Myocyte (in vitro differentiated cells): ENCODE measurements at places on chromosomes 6 and 20.

- DNase-seq = no peak
Observed at GRCh38 chr6:77371748-77372147, 91.5 kb downstream of the HTR1B start.

DNA sequence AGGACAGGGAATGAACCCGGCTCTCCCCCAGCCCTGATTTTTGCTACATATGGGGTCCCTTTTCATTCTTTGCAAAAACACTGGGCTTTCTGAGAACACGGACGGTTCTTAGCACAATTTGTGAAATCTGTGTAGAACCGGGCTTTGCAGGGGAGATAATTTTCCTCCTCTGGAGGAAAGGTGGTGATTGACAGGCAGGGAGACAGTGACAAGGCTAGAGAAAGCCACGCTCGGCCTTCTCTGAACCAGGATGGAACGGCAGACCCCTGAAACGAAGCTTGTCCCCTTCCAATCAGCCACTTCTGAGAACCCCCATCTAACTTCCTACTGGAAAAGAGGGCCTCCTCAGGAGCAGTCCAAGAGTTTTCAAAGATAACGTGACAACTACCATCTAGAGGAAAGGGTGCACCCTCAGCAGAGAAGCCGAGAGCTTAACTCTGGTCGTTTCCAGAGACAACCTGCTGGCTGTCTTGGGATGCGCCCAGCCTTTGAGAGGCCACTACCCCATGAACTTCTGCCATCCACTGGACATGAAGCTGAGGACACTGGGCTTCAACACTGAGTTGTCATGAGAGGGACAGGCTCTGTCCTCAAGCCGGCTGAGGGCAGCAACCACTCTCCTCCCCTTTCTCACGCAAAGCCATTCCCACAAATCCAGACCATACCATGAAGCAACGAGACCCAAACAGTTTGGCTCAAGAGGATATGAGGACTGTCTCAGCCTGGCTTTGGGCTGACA, 28.8 kb upstream of the ZBP1 start:
- DNase-seq = no peak

GRCh38 chr6:41621367-41621766, 16.9 kb upstream of the MDFI start:
- no peak for DNase-seq

DNA sequence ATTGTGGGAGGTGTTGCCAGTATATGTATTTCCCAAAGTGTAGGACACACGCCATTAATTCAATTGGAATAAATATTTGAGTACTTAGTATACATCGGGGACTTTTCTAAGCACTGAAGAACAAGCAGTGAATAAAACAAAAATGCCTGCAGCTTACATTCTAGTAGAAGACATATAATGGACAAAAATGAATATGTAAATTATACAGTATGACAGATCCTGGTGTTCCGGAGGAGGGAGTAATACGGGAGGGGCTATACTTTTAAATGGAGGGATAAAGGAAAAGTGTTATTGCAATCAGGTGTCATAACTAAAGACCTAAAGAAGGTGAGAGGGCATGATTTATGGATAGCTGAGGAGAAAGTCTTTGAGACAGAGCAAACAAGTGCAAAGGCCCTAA, 15.1 kb downstream of the UBE2V1 start:
- no peak for DNase-seq

GRCh38 chr20:57500962-57501361, 24.0 kb downstream of the CTCFL start:
- no peak for DNase-seq

DNA sequence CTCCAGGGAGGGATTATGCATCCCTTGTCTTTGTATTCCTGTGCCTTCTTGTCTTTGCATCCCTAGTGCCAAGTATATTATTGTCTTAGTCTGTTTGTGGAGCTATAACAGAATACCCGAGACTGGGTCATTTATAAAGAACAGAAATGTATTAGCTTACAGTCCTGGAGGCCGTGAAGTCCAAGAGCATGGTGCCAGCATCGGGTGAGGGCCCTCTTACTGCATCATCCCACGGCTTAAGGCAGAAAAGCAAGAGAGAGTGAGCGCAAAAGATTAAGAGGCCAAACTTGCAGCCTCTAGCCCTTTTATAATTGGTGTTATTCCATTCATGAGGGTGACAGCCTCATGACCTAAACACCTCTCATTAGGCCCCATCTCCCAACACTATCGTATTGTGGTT, 8.4 kb upstream of the IGF2R start:
- DNase-seq = no peak

DNA sequence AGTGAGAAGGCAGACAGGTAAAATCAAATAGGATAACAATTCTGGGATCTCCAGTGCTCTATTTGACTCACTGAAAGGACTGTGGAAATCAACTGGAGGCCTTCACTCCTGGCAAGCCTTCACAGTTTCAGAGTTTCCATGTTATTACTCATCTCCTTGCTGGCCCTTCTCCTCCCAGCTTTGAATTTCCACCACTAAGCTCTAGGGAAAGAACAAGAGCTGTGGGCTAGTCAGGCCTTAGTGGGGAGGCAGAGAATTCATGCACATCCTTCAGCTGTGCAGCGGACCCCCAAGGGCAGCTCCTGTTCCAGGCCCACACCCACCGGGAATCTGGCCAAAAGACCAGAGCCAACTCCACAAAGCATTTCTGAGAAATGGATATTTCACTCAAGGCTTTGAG, 26.0 kb downstream of the MYLIP start:
- DNase-seq = peak; percentile 90

GRCh38 chr6:52243282-52243893, 912 bp downstream of the IL17F start:
- no peak for DNase-seq

- no peak for DNase-seq
Observed at GRCh38 chr6:39054577-39055142, 6.1 kb downstream of the GLP1R start.

DNA sequence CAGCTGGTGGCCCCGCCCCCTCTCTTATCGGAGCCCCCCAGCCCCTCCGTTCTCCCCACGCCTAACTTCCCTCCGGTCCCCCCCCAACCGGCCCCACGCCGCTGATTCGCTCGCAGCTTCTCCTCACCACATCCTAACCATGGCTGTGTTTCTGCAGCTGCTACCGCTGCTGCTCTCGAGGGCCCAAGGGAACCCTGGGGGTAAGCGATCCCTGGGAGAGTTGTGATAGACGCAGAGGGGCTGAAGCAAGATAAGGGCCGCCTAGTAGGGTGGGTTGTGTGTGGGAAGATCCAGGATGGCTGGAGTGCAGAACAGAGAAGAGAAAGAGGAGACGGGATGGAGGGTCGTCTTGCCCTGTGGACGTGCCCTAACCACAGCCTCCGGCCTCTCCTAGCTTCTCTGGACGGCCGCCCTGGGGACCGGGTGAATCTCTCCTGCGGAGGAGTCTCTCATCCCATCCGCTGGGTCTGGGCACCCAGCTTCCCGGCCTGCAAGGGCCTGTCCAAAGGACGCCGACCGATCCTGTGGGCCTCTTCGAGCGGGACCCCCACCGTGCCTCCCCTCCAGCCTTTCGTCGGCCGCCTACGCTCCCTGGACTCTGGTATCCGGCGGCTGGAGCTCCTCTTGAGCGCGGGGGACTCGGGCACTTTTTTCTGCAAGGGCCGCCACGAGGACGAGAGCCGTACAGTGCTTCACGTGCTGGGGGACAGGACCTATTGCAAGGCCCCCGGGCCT, at the start of gene MPIG6B:
Gene MPIG6B, plus strand, starts transcription at position 129 of the 735 bp plus-strand sequence. Its CDS starts 11 bp downstream, at position 140.
- DNase-seq = no peak

DNA sequence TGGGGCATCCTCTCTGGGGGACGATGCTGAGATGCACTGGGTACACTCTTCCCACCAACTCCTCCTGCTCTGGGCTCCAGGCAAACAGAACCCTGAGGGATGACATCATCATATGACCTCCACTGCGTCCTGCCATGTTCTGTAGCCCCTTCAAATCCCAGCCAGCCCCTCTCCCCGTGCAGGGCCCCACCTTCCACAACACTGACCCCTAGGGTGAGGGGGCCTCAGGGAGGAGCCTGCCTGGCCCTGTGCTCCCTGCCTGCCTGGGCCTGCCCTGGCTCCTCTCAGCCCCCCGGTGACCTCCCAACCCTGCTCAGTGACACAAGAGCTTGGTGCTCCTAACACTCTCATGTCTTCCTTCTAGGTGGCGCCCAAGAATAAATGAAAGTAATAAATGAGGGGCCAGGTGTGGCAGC, 9.6 kb upstream of the SPDEF start:
- DNase-seq = no peak

GRCh38 chr6:152270301-152270925, 366.7 kb downstream of the SYNE1 start:
- DNase-seq = peak; percentile 25

GRCh38 chr20:48733296-48733790, 94.5 kb downstream of the PREX1 start:
- no peak for DNase-seq

DNA sequence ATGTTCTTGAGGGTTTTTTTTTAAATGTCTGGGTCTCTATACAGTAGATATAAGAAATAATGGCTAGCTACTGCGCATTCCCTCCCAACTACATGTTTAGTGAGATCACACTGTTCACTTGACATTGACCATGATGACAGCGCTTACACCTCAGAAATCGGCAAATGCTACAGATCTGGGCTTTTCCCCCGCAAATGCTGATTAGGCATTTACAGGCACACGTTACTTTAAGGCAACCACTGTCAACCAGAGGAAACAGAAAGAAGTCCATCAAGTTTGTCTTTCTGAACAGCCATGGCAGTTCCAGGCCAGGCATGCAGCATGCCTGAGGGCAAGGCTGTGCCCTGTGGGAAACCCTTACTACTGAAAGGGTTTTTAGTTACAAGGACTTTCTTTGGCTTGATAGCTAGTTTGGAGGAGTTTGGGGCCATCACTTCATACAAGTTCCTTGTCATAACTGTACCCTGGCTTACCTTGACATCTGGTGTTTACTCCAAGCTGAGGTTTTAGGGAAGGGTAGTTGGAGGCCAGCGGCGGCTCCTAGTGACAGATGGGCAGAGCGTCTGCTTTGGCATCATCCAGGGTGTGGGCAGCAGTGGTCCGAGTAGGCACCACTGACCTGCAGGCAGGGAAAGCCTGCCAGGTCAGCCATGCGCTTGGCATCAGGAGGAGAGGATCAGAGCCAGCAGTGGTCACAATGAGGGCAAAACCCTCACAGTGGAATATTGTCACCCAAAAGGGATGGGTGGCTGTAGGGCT, 43.0 kb downstream of the CFAP61 start:
- DNase-seq = peak; percentile 13

DNA sequence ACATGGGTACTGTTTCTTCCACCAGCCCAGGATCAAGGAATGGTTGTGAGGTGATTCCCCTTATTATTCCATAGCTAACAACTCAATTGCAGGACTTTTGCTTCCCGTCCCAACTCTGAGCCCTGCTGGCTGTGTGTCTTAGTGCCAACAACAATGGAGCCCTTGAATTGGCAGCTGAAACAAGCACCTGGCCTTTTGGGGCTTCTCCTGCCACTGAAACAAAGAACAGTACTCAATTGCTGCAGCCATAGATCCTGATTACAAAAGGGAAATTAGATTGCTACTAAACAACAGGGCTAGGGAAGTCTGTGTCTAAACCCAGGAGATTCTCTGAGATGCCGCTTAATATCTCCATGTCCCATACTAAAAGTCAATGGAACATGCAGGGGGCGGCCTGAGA, 61.3 kb upstream of the CARMIL1 start:
- DNase-seq = peak; percentile 14

GRCh38 chr6:40543776-40544175, 43.4 kb downstream of the LRFN2 start:
- DNase-seq = no peak

DNA sequence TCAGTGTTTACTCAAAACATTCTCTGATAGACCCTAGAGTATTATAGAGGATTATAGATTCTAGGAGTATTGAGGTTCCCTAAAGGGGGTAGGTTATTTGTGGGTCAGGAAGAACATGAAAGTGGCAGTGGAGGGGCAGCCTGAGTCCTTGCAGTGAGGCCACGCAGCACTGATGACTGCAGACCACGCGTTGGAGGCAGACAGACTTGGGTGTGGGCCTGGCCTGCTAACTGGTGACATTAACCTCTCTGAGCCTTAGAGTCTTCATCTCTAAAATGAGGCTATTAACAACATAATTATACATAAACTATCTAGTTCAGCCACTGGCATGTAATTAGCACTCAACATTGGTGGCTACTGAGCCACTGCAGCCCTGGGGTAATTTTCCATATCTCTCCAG, 16.1 kb downstream of the MTCL3 start:
- no peak for DNase-seq

DNA sequence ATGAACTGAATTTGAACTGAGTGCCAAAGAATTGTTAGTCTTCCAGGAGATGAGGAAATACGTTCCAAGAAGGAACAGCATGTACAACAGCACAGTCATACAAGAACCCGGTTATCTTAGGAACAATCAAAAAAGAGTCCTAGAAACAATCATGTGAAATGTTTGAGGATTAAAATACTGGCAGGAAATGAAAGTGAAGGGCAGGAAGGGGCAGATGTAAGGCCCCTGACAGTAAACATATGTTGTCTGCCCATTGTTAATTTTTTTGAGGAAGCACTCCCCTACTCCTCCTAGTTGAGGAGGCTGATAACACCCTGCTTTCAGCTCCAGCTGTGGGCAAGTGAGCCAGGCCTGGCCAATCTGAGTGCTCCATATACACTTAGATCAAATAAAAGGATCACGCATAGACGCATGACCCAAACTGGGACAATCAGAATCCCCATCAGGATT, 220.9 kb downstream of the HACE1 start:
- DNase-seq = no peak

DNA sequence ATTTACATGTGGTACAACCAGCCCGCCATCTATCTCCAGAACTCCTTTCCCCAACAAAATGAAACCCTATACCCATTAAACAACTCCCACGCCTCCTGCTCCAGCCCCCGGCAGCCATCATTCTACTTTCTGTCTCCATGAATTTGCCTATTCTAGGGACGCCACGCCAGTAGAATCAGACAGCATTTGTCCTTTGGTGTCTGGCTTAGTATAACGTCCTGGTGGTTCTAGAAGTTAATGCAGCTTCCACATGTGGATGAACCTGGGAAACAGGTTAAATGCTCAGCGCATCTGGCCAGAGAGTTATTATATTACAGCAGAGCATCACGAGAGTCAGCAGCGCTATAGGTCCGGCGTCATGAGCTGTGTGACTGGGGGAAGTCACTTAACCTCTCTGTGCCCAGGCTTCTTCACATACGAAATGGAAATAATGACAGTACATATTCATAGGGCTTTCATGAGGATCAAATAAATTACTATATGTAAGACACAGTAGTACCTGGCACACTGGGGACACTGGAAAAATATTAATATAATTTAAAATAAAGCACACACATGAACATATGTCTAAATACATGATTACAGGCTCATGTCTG, 178.7 kb upstream of the TAB2 start:
- DNase-seq = no peak

DNA sequence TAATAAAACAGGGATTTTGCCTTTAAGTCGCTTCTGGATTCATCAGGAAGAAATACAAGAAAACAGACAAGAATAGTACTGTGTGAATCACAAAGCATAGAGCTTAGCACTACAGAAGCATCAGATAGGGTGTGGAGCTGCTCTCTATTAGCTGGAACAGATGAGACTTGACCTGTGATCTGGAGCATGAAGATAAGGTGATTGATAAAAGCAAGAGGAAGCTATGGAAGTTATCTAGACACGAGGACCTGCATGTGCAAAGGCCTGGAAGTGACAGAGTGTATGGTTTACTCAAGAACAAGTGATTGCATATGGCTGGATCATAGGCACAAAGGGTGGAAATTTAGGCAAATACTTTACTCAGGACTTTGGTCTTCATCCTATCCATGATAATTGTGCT, 112.9 kb upstream of the MLIP start:
- DNase-seq = no peak
